ENCODE measurements at places on chromosomes 11 and 22. TPM values are rescaled to one million over a fixed set of nuclear protein-coding genes. Genes with fewer than 3 reads are reported as not detected.

Gene ROM1
- total RNA-seq: 11.1 TPM

Gene CST6
- total RNA-seq: 6.2 TPM

Gene SPON1
- total RNA-seq: 141 TPM

Gene MS4A6E
- total RNA-seq: not detected

Gene APOA4
- total RNA-seq: not detected

Gene TMEM151A
- 14.8 TPM for total RNA-seq

Gene FGF19
- not detected for total RNA-seq

Gene MRGPRX3
- total RNA-seq: not detected

Gene APOL1
- 27.3 TPM for total RNA-seq

Gene GPHA2
- total RNA-seq: not detected

Gene APOA1
- total RNA-seq: not detected
